ENCODE measurements at places on chromosomes 2 and 18.

DNA sequence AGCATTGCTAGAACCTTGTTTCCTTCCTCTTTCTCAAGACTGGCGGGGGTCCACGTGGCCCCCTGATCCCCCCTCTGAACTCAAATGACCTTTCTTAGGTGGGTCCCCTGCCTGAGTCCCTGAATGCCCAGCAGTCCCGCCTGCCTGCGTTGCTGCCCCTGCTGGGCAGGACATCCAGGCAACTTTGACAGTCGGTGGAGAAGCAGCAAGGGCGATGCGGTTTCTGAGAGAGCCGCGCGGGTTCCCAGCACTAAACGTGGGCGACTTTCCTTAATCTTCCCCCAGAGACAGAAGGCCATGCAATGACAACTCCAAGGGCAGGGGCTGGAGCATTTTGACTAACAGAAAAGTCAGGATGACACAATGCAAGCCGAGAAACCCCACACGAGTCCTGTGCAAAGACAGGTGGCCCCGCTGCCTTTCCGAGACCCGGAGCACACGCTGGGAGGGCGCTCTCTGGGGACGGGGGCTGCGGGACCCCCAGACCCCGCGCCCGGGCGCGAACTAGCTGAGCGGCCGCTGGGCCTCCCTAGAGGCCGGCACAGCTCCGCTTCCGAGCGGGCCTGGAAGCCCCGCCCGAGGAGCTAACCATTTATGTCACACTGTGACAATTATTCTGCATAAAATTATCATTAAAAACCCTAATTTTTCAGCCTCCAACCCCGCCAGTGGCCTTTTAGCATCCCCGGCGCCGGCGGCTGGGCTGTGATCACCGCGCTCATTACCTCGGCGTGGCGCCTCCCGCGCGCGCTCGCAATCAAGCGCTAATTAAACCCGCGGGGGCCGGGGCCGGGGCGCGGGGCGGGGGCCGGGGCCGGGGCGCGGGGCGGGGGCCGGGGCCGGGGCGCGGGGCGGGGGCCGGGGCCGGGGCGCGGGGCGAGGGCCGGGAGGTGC, 27.4 kb downstream of the ASB18 start:
- DNase-seq: no peak

- DNase-seq: no peak
Observed at GRCh38 chr18:23648456-23648855, 14.3 kb downstream of the ANKRD29 start.

DNA sequence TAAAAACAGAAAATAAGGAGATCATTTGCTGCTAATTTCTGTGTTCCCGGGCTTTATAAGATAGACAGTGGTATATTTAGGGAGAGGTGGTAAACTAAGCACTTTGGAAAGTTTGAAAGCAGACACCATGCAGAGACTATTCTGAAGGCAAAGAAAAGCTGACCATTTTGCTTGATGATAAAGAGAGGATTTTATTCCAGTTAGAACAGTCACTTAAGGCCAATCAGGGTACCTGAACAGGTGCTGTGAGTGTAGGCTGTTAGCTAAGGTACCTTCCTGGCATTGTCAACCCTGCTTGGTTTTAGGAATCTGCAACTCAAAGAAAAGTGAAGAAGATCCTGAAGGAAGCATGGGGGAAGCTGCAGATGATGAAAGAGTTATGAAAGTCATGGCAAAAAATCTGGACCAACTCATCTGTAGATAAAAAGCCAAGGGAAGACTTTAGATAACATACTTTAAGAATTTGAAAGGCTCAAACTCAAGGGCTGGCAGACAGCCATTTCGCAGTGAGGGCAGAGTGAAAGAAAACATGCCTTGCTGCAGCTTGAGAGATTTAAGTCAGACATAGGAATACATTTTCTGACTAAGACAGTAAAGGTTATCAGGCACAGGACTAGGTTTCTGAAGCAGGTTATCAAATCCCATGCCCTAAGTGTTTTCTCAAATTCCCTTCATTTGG, 80.1 kb upstream of the ARL5A start:
- DNase-seq: no peak

- DNase-seq: no peak
Observed at GRCh38 chr2:26442301-26442700, 35.6 kb downstream of the OTOF start.

GRCh38 chr2:61807036-61807757, 46.7 kb downstream of the FAM161A start:
- DNase-seq: no peak

GRCh38 chr2:240126731-240127130, 9.4 kb downstream of the COPS9 start:
- DNase-seq: no peak

- DNase-seq: no peak
Observed at GRCh38 chr18:23201741-23202140, 66.5 kb downstream of the CABLES1 start.

- no peak for DNase-seq
Observed at GRCh38 chr2:18605115-18605514, 15.7 kb upstream of the NT5C1B start.

DNA sequence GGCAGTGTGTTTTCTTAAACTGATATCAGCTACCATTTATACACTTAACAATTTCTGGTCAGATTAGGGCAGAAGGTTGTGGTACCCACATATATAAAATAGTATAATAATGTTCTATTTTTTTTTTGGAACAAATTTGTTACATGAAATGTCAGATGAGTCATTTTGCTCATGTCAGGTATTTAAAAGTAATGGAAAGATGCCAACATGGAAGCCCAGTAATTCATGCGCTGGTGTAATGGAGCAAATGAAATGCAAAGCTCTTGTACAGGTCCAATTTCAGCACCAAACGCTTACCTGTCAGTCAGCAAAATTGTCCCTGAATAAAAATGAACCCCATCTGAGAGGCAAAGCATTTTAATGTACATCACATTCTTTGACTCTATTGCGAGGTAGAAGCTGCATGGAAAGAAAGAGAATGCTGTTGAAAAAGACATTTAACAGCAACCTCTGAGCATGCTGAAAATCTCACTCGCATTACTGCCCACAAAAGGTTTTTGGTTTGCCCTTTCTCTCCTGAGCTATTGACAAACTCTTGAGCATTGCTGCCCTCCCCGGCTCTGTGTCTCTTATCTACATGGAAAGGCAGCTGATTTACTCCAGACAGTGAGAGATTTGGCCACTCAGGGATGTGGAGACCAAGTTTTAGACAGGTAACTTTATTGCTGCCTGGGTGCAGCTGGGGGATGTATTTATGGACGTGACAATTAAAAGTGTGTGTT, 217.5 kb downstream of the CAMKMT start:
- DNase-seq: no peak
